HepG2 (cell line): ENCODE measurements at places on chromosomes 2 and 18. TPM values are rescaled to one million over a fixed set of nuclear protein-coding genes. Genes with fewer than 3 reads are reported as not detected.

Gene SLC9A2
- total RNA-seq, result 0.02 TPM in 1 of 2 replicates, not detected in the other

GRCh38 chr2:173999272-173999671 is 34.1 kb upstream of the SP3 start:
- no peak overlapping the region for H3K4me3 ChIP-seq
- H3K27me3 ChIP-seq, result no peaks in the 10 kb centered on the region
- H3K27ac ChIP-seq, result no peak overlapping the region
- H3K36me3 ChIP-seq, result no peaks in the 10 kb centered on the region

Gene TMEM17
- total RNA-seq, result 0.22 and 0.28 TPM in 2 replicates

GRCh38 chr2:173986805-173987204 is 21.6 kb upstream of the SP3 start:
- no peaks in the 10 kb centered on the region for H3K27me3 ChIP-seq
- H3K36me3 ChIP-seq, result no peaks in the 10 kb centered on the region
- H3K4me1 ChIP-seq, result peaks cover 48% of the 10 kb centered on the region
- H3K27ac ChIP-seq, result no peak overlapping the region
- no peak overlapping the region for H3K4me3 ChIP-seq
- DNase-seq, result peak; percentile 69
